Adrenal gland (tissue), 19 donors: ENCODE measurements at places on chromosomes 7 and 10.

DNA sequence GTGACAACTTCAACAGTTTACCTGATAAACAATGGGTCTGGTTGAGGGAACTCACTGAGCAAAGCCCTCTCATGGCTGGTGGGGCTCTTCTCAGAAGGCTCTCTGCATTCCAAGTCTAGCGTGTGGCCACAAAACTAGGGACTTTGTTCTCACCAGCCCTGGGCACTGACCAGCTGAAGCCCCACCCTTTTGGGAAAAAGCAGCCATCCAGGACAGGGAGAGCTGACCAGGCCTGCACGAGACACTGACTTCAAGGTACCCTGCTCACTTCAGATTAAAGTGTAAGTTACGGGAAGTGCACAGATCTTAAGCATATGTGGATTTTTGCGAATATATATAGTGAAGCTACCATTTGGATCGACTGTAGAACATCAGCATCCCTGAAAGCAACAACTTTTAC is 67.4 kb upstream of the LRRC4 start:
- DNase-seq = no peak

DNA sequence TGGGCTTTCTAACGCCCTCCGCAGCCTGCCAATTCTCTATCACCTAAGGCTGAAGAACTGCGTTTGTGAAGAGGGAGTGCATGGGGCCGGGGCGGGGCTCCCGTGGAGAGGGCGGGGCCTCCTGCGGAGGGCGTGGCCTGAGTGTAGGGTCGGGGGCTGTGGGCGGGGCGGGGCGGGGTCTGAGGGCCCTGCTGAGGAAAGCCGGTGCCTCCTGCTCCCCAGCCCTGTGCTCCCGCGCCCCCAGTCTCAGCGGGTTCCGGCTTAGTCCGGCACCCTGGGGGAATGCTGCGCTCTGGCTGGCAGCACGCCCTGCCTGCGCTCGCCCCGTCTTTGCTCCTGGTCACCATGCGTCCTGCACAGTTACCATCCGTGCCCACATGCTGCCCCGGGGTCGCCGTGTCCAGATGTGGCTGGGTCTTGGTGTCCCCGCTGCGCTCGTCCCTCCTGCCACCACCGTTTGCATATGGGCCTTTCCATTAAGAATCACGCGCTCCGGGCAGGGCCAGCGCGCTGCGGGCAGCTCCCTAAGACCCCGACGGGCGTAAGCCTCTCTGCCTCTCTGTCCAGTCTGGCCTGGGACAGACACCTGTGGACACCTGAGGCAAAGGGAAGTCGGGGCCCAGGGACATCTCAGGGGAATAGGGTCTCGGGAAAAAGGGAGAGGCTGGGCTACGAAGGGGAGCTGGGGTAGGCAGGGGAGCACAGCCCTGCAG is 144.0 kb upstream of the RET start:
- no peak for DNase-seq

DNA sequence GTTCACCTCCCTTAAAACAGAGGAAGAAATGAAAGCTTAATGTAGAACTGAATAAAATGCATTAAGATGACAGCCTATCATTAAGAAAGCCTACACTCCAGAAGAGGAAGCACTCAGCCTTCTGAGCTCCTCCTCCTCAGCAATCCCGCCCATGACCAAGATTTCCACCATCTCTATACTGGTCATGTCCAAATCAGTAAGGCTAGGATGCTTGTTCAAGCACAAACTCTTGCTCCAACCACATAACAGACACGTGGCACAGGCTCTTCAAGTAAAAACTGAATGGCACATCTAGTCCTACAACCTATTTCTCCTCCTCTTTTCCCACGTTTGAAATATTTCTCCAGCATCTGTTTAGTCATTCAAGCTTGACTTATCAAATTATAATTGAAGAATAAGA is 454.1 kb downstream of the PARD3 start:
- DNase-seq = no peak

DNA sequence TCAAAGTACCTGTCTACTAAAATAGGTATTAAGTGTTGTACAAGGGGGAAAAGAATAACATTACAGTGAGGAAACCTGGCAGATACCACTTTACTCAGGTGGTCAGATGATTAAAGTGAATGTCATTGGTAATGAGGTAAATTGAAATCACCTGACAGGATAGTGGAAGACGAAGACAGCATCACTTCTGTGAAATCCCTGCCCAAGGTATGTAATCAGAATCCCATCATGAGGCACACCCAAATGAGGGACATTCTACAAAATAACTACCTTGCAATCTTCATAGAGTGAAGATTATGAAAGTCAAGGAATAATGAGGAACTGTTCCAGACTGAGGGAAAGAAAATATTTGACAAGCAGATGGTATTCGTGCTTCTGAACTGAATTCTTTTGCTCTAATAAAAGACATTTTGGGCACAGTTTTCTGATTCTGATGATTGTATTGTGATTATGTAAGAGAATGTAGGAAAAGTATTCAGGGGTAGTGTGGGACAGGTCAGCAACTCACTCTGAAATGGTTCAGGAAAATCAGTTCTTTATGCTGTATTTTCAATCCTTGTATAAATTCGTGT is 33.3 kb upstream of the ARMS2 start:
- DNase-seq = no peak

- DNase-seq = peak; percentile 50
These were observed 214.0 kb upstream of the PRSS1 start for GRCh38 chr7:142535123-142535779.

GRCh38 chr10:125231116-125231812 is 70.9 kb upstream of the CTBP2 start:
- peak; percentile 63 for DNase-seq

DNA sequence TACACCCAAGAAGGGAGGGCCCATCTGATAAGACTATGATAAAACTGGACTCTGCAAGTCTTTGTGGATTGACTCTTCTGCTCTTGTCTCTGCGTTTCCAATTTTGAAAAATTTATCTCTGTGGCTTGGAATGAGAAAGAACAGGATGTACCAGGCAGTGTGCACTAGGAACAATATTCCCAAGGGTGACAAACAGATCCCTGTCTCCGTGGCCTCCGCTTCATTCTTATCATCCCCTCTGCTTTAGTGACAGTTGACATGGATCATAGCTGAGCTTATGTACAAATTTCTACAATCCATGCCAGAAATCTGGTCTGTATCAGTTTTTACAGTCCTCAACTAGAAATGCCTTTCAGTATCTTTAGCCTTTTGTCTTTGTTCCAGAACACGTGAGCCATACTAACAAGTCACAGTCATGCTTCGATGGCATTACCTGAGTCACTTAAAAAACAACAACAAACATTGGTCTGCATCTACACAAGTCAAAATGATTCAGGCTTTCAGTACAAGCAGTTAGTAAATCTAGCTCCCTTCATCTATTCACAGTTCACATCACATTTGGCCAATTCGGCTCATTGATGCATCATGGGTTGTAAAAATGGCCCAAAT is 393.6 kb upstream of the CELF2 start:
- DNase-seq = peak; percentile 60

DNA sequence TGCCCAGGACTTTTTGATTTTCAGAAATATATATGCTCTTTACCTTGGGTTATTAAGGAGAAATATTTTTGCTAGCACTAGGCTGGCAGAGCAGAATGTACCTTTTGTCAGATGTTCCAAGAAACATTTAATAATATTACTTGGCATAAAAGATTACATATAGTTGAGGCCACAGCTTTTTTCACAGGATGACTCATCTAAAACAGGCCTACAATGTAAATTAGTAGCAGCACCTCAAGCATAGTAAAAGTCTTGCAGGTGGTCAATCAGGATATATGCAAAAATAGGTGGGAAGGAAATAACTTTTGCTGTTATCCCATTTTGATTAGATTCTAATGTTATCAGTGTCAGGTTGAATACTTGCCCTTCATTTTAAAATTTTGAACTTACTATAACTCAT is 14.9 kb upstream of the ITGB1 start:
- no peak for DNase-seq

- DNase-seq = no peak
These were observed 1131.4 kb downstream of the XPNPEP1 start for GRCh38 chr10:108791794-108792474.

DNA sequence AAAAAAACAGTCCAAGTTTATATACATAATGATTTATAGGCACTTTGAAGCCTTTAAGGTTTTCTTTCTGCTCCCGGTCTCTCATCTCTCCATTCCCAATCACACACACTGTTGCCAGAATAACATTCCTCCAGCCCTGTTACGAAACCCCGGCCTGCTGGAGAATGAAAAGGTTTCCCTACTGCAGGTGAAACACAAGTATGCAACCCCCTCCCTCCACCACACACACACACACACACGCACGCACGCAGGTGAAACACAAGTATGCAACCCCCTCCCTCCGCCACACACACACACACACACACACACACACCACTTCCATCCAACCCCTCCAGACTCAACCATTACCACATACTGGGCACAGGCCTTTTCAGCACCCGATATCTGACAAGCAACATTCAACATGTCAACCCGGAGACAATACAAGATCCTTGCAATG is 87.5 kb downstream of the PARD3 start:
- DNase-seq = no peak

- DNase-seq = peak; percentile 33
These were observed 159.3 kb downstream of the LYZL1 start for GRCh38 chr10:29448125-29448524.

DNA sequence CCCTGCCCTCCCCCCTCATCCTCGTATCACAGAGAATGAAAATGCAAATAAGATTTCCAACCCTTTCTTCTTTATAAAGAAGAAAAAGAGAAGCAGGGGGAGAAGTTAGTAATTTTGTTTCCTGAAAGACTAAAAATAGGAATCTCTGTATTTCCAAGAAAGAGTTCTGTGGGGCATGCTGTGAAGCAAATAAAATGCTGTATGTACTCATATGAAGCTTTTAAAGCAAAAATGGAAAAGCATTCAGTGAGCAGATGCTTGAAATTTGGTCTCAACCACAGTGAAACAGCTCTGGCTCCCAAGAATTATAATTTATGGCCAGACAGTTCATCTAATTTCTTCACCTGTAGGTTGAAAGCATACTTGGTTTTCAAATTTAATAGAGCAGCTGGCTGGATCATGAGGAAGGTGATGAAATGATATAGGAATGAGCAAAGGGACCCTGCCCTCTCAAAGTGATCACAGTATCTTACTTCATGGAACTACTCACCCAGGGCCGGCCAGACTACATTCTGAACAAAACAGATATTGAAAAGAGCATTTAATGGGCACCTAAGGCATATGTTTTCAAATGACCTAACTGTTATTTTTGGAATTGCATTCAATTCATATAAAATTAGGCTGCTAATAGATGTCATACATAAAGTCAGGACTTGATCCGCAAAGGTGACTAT is 31.4 kb downstream of the SVIL start:
- no peak for DNase-seq
